Activated T-cell treated with anti-CD3 and anti-CD28 coated beads for 1 hour (primary cell): ENCODE measurements at places on chromosomes 7 and 10.

DNA sequence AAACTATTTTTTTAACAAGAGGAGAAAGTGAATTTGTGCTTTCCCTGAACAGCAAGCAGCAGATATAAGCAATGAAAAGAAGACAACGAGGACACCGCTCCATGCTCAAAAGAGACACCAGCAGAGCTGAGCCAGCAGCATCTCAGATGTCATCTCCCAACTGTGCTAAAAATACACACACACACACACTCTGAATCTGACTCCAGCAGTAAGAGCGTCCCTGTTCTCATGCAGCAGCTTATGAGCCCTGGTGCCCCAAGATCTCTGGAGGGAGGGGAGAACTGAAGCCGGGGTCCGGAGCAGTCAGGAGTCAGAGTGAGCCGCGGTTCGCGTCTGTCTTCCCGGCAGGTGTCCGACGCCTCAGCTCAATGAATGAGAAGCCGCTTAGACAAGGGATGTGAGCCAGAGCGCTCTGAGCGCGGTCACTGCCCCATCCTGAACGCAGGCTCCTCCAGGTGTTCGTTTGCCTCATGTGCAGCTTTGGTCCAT, 49.2 kb downstream of the SVIL start:
- DNase-seq = no peak

DNA sequence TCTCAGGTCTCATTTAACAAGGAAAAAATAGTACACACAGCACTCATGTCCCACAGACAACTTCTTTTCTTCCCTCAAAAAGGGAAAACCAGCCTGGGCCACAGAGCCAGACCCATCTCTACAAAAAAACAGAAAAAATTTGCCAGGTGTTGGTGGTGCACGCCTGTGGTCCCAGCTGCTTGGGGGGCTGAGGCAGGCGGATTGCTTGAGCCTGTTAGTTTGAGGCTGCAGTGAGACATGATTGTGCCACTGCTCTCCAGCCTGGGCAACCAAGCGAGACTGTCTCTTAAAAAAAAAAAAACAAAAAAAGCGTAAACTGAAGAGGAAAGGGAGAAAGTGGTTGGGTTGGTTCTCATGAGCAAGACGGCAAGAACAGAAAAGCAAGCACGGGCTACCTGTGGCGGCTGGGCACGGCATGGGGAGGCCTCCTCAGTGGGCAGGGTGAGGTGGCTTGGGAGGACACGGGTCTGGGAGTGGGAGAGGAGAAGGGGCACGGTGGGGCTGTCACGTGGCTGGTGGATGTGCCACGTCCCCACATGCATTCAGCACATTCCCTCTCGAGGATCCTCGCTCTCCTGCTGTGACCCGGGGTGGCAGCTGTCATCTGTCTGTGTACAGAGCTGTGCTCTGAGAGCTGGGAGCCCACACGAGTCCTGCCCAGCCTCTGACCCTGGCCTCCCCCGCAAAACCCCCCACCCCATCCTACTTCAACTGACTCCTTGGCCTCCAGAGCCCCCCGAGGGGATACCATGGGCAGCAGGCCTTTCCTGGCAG, 219.7 kb downstream of the MLLT10 start:
- no peak for DNase-seq

GRCh38 chr7:6379886-6380285, 67.9 kb downstream of the DAGLB start:
- no peak for DNase-seq

DNA sequence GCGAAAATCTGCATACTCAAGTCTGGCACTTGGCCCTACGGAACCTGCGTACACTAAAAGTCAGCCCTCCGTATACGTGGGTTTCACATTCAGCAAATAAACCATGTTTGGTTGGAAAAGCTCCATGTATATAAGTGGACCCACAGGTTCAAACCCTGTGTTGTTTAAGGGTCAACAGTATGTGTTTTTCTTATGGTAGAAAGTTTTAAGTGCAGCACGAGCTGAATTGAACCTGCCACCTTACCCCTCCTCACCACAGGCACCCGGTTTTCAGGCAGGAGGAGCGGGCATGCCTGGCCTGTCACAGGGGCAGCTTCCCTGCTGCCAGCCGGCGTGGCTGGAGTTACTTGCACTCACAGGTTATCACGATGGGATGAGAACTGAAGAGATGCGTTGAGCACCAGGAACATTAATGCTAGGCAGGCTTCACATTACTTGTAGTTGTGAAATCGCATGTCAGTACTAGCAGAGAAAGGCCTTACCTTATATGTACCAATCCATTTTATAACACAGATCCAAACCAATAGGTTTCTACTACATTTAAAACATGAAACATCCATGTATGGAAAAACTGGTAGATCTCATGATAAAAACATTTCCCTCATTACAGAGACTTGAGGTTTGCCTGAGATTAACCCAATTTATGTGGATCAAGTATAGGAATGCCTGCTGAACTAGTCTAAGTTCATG, 12.9 kb downstream of the INSIG1 start:
- DNase-seq = no peak

- no peak for DNase-seq
Measured at GRCh38 chr7:112930787-112931186, 140.6 kb upstream of the TMEM168 start.

DNA sequence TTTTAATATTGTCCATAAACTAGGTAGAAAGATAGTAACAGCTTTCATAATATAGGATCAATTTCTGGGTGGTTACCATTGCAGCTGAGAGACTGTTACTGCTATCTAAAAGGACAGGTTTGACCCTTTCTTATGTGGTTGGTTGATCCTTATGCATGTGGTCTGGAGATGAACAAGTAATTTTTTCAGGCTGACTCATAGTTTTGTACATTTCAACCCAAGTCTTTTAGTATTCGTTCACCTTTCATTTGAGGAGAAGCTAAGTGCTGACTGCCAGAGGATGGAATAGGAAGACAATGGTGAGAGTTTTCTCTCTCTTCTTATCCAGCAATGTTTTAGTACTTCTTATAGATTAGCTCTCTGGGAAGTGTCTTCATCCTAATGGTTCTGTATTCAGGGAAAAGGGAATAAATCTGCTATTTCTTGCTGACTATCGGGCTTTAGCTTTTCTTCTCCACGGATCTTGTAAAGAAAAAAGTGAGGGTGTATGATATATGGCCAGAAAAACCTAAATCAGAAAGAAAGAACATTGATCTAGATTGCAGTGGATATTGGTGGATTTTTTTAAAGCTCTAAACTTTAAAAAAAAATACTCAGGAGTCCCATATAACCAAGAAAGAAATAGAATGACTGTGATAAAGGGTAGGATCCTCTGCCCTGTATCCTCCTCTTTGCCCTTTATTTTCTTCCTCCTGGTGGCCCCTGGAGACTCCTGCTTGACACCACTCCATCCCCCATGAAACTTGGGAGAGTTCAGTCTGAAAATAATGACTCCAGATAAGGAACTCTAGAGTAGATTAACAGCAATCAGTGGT, 88.0 kb downstream of the CPED1 start:
- DNase-seq = no peak

DNA sequence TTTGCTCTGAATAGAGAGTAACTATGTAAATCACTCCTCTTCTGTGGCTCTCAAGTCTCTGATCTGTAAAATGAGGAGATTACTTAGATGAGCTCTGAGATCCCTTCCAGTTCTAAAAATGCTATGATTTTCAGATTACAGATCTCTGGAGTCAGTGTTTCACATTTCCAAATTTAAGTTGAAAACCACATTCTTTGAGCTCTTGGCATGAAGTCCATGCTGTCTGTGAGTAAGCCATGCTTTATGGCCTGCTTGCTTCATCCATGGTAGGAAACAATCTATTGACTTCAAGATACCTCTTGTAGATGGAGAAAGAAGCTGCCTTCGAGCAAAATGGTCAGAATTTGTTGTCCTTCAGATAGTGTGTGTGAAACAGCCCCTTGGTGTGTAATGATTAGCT, 64.9 kb downstream of the CELF2 start:
- no peak for DNase-seq

DNA sequence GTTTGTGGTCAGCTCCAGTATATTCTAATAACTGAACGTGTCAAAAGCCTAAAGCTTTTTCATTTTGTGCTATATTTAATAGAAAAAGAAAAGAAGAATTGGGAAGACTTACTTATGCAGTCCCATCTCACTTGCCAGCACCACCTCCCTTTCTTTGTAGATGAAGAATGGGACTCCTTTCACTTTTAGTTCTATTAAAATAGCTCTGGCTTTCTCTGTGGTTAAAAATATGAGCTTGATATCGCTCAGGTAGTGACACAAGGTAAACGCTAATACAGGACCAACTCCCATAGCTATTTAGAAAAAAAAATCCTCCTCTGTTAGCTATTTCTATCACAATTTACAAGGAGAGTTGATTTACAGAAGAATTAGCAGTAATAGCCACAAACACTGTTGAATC, 176.8 kb downstream of the PDE1C start:
- no peak for DNase-seq

DNA sequence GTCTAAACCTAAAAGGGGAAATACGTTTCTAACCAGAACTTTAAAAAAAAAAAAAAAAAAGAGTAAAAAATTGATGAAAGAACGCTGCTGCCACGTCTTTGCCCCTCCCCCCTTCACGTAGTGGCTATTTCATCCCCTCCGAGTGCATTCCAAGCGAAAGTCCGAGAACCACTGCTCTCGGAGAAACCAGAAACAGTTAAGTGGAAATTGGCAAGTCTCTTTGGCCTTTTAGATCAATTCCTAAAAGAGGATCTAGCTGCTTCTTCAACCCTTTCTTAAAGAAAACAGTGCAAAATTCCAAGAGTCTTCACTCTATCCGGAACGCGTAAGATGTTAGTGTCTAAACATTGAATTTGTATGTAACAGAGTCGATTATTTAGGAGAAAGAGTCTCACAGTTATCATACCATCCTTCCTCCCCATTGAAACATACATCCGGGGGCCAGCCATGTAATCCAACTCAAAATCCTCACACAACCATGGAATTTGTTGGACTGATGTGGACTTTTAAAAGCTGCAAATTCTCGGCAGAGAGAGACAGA, 1.1 kb downstream of the P4HA1 start:
- DNase-seq = no peak

DNA sequence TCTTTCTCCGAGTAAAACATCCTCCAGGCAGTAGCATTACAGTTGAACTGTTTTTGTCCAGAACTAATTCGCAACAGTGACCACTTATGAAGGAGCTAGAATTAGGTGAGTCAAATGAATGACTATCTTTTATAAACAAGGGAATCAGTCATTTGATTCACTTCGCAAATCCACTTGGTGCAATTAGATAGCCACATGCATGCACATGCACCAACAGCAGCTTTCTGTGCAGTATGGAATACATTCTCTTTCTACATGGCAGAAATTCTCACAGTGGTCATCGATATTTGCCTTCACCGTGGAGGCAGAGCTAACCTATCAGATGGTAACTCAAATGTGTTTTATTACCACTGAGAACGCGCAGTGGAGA, 118.8 kb downstream of the CDK6 start:
- no peak for DNase-seq

GRCh38 chr10:77855404-77856155, 71.0 kb downstream of the DLG5 start:
- no peak for DNase-seq

- DNase-seq = no peak
Measured at GRCh38 chr10:120931423-120931822, 80.3 kb downstream of the WDR11 start.

- no peak for DNase-seq
Measured at GRCh38 chr10:96685306-96685705, 35.0 kb downstream of the PIK3AP1 start.

DNA sequence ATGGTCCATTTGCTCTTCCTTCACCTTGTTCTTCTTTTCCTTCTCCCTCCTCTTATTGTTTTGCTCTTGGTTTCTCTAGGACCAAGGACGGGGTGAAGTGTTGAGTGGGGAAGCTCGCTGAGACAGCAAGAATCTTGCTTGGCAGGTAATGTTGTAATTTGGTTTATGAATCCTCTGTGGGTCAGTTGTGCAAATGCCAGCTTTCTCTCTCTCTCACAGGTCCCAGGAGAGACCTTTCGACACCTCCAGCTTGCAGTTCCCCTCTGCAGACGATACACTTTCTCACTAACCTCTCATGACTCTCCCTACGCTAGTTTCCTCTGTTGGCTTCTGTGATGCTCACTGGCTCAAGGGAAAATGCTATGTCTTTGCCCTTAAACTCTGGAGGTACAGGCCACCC, 77.0 kb downstream of the FRMD4A start:
- no peak for DNase-seq

DNA sequence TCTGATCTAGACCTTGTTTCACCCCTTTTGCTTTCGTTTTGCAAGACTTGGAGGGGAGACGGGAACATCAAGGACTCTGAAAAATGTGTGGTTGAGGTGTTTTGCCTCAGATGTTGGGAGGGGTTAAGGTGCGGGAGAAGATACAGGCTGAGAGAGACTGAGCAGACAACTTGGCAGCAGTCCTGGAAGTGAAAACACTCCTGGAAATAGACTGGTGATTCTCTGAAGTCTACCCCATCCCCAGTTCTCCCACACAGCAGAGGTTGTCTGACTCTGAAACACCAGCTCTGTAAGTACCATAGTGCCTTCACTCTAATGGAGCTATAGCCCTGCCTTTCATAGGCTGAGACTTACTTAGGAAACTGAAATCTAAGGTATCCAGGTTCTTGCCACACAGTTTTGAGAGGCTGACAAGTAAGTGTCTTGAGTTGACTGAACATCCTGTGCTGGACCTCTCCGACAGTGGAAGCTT, 152.5 kb downstream of the PPP1R9A start:
- DNase-seq = no peak

- DNase-seq = no peak
Measured at GRCh38 chr7:145398758-145399157, 562.9 kb upstream of the TPK1 start.

DNA sequence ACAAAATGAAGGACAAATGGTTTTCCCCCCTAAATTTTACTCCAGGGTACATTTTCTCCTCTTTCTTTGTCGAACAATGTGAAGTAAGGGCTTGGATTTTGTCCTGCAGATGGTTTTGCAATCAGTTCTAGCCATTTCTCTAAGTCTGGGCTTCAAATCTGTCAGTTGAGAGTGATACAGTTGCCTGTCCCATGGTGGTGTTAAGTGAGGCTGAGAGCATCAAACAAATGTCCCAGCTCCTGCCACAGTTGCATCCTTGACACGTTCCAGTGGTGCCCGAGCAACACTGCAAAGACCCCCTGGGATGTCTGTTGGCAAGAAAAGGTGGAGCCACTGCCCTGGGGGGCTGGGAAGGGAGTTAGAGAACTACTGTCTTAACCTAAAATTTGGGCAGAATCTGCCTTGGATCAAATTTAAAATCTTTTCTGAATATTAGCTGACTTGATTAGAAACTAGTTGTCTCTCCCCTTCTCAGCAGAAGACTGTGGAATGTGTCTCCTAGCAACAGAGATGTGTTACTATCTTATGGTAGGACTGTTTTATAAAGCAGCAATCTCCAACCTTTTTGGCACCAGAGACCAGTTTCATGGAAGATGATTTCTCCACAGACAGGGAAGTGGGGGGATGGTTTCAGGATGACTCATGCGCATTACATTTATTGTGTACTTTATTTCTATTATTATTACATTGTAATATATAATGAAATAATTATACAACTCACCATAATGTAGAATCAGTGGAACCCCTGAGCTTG, 102.0 kb upstream of the STEAP1B start:
- no peak for DNase-seq
